ENCODE measurements at places on chromosomes 2 and 18.

GRCh38 chr2:194363295-194363694 lies 1293.7 kb upstream of the SLC39A10 start:
- DNase-seq: no peak

DNA sequence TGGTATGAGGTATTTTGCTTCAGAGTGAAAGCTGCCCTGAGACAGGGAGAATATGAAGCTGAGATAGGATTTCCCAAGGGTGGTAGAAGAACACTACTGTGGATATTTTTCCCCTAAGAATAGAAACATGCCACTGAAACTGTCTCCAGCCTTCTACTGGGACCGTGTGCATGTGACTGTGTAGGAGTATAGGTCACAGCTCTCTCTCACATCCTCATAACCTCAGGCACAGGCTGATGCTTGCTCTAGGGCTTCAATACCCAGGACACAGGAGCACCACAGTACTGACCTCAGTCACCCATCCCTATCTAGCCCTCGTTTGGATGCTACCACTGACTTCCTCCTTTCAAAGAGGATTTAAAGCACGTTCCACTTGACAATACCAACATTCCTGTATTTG lies 67.2 kb downstream of the REV1 start:
- DNase-seq: no peak

GRCh38 chr2:119645173-119645855 lies 33.7 kb upstream of the TMEM177 start:
- DNase-seq: no peak

DNA sequence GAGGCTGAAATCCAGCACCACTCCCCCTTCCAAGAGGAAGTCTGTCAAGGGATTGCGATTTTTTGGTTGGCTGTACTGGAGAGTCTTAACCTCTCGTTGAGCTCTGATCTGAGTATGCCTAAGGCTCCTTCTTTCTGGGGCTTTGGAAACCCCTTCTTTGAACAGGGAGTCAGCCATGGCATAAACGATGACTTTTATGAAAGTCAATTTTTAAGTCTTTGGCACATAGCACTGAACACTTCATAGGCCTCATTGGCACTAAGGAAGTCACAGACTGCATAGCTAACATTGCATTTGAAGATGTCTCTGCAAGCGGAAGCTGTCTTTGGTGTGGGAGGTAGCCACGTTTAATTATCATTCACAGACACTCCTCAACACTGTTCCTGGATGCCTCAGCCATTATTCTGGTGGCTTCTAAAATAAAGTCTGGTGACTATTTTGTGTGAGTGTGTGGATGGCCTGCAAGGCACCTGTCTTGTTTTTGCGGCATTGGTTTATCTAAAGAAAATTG lies 148.2 kb upstream of the NCK2 start:
- DNase-seq: no peak

GRCh38 chr2:228644199-228644598 lies 462.7 kb upstream of the SPHKAP start:
- DNase-seq: no peak

GRCh38 chr18:62572456-62572855 lies 49.6 kb downstream of the ZCCHC2 start:
- DNase-seq: no peak

- no peak for DNase-seq
Observed at GRCh38 chr2:173866874-173867618, 98.1 kb downstream of the SP3 start.

DNA sequence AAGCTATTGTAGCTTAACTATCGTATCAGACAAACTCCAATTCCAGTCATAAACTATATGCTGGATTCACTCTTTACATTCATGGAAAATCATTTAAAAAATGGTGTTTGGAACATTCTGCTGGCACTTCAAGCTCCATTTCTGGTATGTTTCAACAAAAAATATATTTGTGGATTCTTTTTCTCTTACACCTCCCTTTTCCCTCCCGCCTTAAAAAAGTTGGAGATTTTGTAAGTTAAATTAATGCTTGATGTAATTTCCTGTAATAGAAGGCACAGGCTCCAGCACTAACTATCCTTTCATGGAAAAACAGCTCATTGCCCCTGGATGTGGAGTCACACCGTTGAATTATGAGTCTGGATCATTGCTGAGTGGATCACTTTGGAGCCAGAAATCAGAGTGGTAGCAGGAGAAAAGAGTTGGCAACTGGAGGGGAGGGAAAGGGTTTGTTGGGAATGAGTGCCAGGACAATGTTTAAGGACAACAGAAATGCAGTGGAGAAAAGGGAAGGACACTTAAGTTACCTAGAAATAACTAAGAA lies 102.8 kb downstream of the ICOS start:
- no peak for DNase-seq

DNA sequence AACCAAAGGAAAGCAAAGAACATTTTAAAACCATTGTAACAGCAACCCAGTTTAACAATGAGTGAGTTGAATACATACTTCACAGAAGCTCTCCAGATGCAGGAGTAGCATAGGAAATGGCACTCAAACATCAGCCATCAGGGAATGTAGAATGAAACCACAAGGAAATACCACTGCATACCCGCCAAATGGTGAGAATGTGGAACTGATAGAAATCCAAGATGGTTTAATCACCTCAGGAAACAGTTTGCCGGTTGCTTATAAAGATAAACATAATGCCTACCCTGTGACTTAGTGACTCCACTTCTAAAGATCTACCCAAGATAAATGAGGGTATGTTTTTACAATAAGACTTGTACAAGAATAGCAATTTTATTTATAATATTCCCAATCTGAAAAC lies 132.0 kb downstream of the GALNT1 start:
- no peak for DNase-seq

GRCh38 chr18:58535340-58536201 lies 93.3 kb downstream of the ALPK2 start:
- no peak for DNase-seq

DNA sequence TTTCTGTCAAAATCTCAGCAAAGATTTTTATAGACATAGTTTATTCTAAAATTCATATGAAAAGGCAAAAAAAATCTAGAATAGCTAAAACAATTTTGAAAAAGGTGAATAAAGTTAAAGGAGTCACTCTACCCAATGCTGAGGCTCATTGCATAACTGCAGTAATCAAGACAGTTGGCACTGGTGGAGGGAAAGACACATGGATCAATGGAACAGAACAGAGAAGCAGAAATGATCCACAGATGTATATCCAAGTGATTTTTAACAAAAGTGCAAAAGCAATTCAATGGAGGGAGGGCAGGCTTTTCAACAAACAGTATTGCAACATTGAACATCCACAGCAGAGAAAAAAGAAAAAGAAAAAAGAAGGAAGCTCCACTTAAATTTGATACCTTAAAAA lies 162.8 kb downstream of the RBM43 start:
- DNase-seq: no peak

DNA sequence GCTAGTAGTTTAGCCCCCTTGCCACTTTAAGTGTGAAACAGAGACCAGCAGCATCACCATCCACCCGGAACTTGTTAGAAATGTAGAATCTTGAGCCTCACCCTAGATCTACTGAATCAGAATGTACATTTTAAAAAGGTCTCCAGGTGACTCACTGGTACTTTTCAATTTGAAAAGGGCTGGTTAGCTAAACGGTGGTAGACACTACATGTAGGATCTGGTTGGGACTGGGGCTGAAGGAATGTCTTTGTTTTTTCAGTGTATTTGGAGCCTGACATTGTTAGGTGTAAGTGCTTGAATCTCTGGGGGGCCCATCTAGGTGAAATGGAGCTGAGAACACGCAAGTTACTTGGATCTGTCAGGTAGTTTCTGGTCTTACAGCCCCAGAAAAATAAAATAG lies 44.0 kb upstream of the XPO1 start:
- DNase-seq: no peak

- no peak for DNase-seq
Observed at GRCh38 chr2:18959200-18959599, 369.8 kb upstream of the NT5C1B start.

- no peak for DNase-seq
Observed at GRCh38 chr2:195861821-195862220, 204.8 kb downstream of the SLC39A10 start.

DNA sequence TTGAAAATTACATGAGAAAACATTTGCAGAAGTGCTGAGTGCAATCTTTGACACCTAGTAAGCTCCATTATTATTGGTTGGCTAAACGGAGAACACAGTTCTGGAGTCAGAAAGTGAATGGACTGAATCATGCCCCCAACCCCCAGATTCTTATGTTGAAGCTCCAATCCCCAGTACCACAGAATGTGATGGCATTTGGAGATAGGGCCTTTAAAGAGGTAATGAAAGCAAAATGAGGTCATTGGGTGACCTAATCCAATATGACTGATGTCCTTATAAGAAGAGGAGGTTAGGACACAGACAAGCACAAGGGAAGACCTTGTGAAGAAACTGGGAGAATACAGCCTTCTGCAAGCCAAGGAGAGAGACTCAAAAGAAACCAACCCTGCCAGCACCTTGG lies 200.9 kb upstream of the EPAS1 start:
- DNase-seq: no peak

DNA sequence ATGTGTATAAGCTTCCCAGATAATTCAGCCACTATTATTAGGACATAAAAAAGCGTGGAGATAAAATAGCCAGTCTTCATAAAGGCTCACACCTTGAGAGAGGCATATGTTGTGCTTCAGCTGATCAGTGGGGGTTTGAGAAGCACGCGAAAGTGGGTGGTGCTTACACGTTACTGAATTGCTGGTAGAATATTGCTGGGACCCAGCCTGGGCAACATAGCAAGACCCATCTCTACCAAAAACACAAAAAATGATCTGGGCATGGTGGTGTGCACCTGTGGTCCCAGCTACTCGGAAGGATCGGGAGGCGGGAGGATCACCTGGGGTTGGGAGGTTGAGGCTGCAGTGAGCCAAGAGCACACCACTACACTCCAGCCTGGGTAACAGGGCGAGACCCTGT lies 74.9 kb upstream of the MBOAT2 start:
- no peak for DNase-seq

GRCh38 chr2:195477248-195477995 lies 179.6 kb upstream of the SLC39A10 start:
- no peak for DNase-seq

- no peak for DNase-seq
Observed at GRCh38 chr2:233090879-233091278, 30.7 kb downstream of the INPP5D start.

DNA sequence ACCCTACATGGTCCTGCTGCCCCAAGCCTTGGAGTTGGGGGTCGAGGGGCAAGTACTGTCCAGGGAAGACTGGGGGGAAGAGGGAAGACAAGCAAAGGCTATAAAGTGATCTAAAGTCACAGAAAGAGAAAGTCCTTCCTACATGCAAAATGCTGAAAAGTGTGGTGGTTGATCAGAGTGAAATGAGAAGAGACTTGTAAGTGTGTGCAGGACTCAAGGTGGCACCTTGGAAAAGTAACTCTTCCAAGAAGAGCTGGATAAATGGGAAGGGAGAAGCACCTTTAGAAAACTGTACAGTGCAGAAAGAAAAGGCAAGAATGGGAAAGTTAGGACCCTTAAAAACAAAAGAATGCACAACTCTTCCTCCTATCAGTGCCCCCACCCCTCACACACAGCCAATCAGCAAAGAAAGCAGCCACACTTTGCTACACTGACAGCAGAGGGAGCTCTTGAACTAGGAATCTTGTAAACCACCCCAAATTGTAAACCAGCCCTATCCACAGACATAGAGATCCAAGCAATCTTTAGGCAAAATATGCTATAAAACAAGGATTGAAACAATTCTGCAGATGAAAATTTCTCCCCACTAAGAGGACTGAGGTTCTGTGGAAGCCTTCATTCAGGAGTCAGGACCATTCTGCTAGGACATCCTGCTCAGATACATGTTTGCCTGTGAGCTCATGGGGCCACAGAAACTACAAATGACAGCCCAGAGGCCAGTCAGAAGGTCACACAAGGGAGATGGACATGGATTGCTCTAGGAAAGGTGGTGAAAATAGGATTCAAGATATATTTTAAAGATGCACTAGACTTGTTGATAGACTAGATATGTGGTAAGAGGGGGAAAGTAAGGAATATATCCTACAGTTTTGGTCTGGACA lies 146.4 kb downstream of the FTCDNL1 start:
- no peak for DNase-seq

- DNase-seq: no peak
Observed at GRCh38 chr18:3520230-3521085, 70.5 kb downstream of the TGIF1 start.

- DNase-seq: no peak
Observed at GRCh38 chr2:201984800-201985525, 48.7 kb upstream of the FZD7 start.

GRCh38 chr18:77110936-77111335 lies 21.6 kb downstream of the MBP start:
- DNase-seq: no peak

All from effector CD8-positive, alpha-beta T cell (primary cell).